Activated CD4-positive, alpha-beta T cell treated with anti-CD3 and anti-CD28 coated beads, Interleukin-2, amount 50 U/mL, for 48 hours (primary cell): ENCODE measurements at places on chromosomes 6 and 20.
A peak's percentile ranks its signal among the peaks of the same experiment; 100 is the strongest.

- no peak for DNase-seq
These were observed 230.0 kb upstream of the SULF2 start for GRCh38 chr20:48015141-48015910.

DNA sequence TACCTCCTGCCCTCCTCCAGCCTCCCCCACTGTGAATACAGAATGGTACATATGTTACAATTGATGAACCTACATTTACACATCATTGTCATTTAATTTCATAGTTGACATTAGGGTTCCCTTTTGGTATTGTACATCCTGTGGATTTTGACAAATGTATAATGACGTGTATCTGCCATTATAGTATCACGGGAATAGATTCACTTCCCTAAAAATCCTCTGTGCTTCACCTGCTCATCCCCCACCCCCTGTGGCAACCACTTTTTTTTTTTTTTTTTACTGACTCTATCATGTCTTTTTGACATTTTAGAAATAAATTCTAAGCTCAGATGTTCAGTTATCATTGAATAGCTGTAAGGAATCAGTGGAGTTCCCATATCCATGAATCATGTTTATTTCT, 30.4 kb downstream of the HECA start:
- no peak for DNase-seq

DNA sequence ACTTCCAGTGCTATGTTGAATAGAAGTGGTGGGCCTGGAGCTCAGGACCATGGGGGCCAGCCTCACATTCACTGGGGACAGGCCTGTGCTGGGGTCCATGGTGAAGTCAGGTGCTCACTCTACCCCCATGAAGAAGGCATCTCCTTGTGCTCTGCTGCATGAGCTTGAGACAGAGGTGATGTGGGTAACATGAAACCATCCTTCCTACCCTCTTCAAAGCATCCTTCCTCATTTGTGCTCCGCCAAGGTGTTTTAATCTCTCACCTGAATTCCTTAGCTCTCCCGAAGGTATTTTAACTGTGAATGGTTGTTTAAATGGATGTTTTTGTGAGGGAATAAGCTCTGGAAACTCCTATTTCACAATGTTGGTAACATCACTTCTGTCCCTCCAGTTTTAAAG, 209.6 kb upstream of the PCSK2 start:
- DNase-seq = no peak

- DNase-seq = no peak
These were observed 166.0 kb downstream of the ARHGAP18 start for GRCh38 chr6:129543981-129544380.

- DNase-seq = no peak
These were observed 11.8 kb downstream of the SMIM28 start for GRCh38 chr6:138389551-138389950.

- DNase-seq = no peak
These were observed 370.4 kb downstream of the PREX1 start for GRCh38 chr20:48457193-48458002.

DNA sequence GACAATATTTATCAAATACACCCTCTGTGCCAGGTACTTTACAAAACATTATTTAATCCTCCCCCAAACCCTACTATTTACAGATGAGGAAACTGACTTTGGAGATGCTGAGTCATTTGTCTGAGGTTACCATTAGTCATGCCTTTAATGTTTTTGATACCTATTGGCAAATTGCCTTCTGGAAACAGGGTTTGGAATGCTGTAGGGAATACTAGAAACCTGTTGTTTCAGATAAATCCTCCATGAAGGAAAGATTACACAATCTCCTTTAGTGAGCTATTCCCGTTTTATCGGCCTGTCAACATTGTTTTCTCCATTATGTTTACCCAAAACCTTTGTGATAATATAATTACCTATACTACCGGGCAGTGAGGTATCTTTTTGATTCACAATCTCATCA, 93.6 kb upstream of the ADGRF1 start:
- no peak for DNase-seq

- no peak for DNase-seq
These were observed 19.0 kb downstream of the LRRC1 start for GRCh38 chr6:53813801-53814200.

- no peak for DNase-seq
These were observed 65.8 kb upstream of the JAG1 start for GRCh38 chr20:10739566-10739965.

DNA sequence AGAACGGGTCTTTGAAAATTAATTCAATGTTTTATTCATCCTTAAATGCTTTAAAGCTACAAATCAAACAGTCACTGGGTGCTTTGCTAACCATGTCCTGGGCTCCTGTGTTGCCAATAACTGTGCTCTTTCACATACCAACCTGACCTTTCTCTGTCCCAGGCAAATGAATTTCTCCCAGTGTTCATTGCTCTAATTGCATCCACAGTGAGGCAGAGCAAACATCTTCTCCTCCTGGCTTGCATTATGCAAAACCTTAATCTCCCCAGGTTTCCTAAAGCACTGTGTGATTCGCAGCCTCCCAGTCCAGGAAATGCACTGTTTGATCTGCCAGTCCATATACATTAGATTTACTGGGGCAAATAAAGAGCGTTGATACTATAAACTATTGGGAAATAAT, 219.0 kb downstream of the PREX1 start:
- no peak for DNase-seq

- no peak for DNase-seq
These were observed 250.9 kb upstream of the JAG1 start for GRCh38 chr20:10924644-10925201.

- no peak for DNase-seq
These were observed 37.1 kb upstream of the B4GALT5 start for GRCh38 chr20:49750611-49751396.

GRCh38 chr6:130376936-130377335, 11.1 kb downstream of the TMEM200A start:
- DNase-seq = no peak

- no peak for DNase-seq
These were observed 1278.0 kb upstream of the MAP3K7 start for GRCh38 chr6:91864911-91865310.

GRCh38 chr6:158509465-158509864, 50.4 kb upstream of the TMEM181 start:
- no peak for DNase-seq

DNA sequence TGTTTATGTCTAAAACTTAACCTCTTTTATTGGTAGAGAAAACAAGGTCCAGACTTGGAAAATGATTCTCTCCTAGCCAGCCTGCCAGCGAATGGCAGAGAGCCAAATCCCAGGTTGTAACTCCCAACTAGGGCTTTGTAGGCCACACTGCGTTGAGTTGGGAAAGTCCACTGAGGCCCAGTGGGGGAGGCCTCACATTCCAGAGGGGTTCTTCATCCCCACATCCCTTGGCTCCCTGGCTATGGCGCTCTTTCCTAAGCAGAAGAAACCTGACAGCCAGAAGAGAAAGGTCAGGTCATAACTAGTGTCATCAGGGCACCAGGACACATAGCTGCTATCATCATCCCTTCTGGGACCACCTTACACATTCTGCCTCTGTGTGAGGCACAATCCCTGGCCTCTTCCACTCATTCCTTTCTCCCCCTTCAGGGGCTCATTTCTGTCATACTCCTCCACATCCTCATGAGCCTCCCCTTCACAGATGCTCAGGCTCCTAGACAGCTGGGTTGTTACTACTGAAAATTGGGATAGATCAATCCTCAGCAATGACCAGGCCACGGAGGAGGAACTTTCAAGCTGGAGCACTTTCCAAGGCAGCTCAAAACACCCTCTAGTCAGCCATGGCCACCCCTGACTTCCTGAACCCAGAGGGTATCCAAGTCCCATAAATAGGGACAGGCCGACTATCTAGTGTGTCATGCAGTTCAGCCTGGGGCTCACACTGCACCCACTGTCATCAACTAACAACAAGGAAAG, 48.6 kb downstream of the TCP11 start:
- no peak for DNase-seq

DNA sequence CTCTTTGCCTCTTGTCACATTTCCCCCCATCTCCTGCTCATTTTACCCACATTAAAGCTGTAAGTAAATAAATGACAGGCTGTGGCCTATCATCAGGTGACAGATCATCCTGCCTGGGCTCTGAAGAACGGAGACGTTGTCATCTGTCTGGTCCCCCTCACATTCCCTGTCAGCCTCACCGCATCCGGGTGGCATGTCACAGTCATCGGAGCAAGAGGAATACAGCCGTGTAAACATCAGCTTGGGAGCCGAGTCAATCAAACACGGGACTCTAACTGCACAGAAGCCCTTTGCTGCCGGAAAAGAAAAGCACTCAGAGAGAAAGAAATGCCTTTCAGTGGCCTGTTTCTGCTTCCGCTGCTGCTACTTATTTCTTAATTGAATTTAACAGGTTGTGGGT, 371.9 kb upstream of the ID4 start:
- no peak for DNase-seq

DNA sequence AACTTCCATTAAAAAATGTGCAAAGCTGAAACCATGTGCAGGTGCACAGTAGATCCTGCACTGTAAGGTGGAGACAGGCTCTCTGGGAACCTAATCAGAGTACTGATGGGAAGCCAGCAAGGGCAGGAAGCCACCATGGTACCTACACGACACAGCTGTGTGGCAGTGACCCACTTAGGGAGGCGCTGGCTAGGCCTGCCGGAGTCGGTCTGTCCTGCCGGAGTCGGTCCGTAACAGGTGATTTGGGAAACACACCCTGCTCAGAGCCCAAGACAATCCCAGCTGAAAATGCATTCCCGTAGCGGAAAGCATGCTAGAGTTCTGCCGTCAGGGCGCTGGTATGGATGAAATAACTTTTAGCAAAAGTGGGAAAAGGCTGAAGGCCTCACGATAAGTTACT, 17.2 kb downstream of the TXNDC5 start:
- no peak for DNase-seq

DNA sequence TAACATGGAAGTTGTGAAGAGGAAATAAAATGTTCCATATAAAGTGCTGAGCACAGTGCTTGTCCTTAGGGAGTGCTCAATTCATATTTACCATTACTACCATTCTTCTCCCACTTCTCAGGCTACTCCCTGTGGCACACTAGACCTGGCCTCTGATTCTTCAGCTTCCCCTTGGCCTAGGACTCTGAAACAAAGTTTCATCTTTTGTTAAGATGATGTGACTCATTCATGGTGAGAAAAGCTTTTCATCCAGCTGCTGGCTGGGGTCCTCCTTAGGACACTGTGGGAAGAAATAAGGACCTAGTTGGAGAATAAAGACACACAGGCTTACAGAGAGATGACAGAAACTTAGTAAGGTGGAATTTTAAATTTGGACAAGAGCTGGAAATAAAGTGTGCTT, 314.8 kb downstream of the CDC5L start:
- no peak for DNase-seq

- no peak for DNase-seq
These were observed 98.2 kb downstream of the THBS2 start for GRCh38 chr6:169155481-169155880.

DNA sequence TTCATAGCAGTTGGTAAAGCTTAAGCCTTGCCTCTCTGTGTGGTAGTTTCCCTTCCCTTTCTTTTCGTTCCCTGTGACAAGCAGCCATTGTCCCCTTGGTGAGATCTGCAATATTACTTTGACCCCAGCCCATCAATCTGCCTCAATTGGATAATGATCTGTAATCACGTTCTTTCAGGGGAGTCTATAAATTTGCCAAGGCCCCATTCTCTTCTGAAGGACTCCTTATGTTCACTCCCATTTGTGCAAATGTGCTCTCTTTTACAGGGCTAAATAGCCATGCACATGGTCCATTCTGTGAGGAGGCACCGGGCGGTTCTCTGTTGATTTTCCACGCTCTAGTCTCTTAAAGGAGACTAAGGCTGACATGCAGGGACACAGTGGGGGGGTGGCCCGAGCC, 660.4 kb upstream of the SLC35B3 start:
- no peak for DNase-seq

- no peak for DNase-seq
These were observed 6.9 kb upstream of the RPS6KA2 start for GRCh38 chr6:166633732-166634535.

GRCh38 chr6:142803032-142803431, 141.9 kb downstream of the HIVEP2 start:
- DNase-seq = no peak

DNA sequence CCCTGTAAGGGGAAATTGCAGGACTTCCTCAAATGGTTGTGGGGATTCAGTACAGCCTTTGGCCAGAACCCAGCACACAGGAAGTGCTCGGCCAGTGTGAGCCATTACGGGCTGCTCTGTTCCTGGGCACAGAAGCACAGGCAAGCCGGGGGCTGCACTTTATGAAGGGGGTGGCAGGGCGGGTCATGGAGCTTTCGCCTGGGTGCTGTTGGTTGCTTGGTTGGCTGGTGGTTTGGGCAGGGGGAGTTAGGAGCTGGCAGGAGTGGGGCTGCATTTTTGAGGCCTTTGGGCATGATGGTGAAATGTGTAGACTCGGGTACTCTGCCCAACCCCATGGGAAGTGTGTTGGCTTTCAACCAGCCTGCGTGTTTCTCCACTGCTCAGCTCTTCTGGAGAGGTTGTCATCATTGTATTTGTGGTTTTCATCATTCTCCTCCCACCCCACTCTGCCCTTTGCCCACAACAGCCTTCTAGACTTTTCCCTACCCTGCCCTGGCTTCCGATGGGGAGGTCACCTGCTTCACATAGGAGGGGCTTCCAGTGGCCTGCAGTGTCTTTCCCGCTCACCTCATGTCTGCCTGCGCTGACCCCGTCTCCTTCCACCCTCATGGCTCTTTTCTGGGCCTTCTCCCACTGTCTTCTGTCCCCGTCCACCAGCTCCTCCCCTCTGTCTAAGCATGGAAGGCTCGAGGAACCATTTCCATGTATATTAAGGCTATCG, 16.1 kb upstream of the RBM38 start:
- DNase-seq = no peak

GRCh38 chr6:151765444-151765886, 42.0 kb upstream of the ESR1 start:
- peak; percentile 22 for DNase-seq

- DNase-seq = no peak
These were observed 135.6 kb upstream of the UST start for GRCh38 chr6:148611213-148611612.

GRCh38 chr20:14879839-14880238, 542.4 kb upstream of the FLRT3 start:
- DNase-seq = no peak

- no peak for DNase-seq
These were observed 533.3 kb downstream of the HACE1 start for GRCh38 chr6:104326173-104327001.
